ENCODE measurements at places on chromosomes 13 and 19. TPM values are rescaled to one million over a fixed set of nuclear protein-coding genes. Genes with fewer than 3 reads are reported as not detected.

RNF225 gene
- total RNA-seq = 0.12 TPM

CD33 gene
- not detected for total RNA-seq

MBD3L3 gene
- not detected for total RNA-seq

CAMSAP3 gene
- total RNA-seq = not detected

DCLK1 gene
- total RNA-seq = 35.6 TPM

GET3 gene
- total RNA-seq = 112 TPM
